CD8-positive, alpha-beta memory T cell (primary cell): ENCODE measurements at places on chromosomes 7 and 10.

GRCh38 chr7:47804767-47805545 lies 143.3 kb downstream of the PKD1L1 start:
- no peak for DNase-seq

- DNase-seq: no peak
Observed at GRCh38 chr7:92873776-92874175, 37.4 kb upstream of the CDK6 start.

GRCh38 chr7:919924-920341 lies 34.5 kb downstream of the ADAP1 start:
- DNase-seq: no peak

DNA sequence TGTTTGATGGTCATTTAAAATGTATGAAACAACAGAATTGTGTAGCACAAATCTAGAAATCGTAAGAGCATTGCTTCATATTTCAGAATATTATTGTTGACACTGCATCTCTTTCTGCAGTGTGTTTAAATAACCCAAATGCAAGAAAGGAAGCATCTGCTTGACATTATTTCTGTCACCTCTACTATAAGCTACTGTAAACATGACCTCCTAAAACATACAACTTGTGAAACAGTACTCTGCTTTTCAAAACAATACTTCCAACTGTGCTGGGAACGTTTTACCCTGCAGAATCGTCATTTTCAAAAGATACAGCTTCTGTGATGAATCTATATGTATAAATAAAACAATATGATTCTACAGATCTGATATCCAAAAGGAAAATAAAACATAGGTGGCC lies 82.0 kb downstream of the RNF133 start:
- DNase-seq: no peak
